ENCODE measurements at places on chromosomes 12 and 14. TPM values are rescaled to one million over a fixed set of nuclear protein-coding genes. Genes with fewer than 3 reads are reported as not detected.

- DNase-seq: no peak
These were observed 42.7 kb downstream of the AEBP2 start for GRCh38 chr12:19482036-19482435.

The CNIH1 gene
- 53.5 TPM for total RNA-seq

DNA sequence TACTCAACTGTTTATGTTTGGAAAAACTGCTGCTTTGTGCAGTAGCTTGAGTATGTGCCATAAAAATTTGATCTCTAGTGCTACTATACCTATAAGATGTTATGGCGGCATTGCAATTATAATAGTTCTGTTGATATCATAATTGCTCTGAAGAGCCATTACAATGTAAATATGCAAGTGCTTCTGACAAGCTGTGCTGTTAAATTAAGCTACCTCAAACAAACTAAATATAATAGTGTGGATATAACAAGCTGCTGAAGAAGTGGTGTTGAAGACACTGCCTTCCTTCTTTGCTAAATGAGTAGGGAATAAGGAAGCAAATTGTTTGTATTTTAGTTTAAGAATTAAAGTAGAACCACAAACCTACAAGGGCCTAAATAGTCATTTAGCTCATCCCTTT, 301.0 kb upstream of the MIS18BP1 start:
- DNase-seq: no peak

The NFATC4 gene
- 88.3 TPM for total RNA-seq

The ADCY6 gene
- 57.3 TPM for total RNA-seq

Measured in ovary (tissue), 10 donors.